ENCODE measurements at places on chromosomes 4 and X.

DNA sequence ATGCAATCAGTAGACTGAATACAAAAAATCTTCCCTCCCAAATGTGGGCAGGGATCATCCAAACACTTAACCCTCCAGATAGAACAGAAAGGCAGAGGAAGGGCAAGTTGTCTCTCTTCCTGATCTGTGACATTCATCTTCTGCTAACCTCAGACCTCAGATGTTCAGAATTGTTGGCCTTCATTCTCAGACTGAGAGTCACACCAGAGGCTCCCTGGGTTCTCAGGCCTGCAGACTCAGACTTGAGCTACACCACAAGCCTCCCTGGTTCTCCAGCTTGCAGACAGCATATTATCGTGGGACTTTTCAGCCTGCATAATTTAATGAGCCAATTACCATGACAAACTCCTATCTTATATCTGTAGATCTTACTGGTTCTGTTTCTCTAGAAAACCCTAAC lies 1471.6 kb upstream of the ADGRL3 start:
- no peak for DNase-seq

- DNase-seq: no peak
Observed at GRCh38 chr4:99878604-99879003, 15.6 kb downstream of the LAMTOR3 start.

GRCh38 chr4:182221987-182222386 lies 21.2 kb upstream of the TENM3 start:
- no peak for DNase-seq

DNA sequence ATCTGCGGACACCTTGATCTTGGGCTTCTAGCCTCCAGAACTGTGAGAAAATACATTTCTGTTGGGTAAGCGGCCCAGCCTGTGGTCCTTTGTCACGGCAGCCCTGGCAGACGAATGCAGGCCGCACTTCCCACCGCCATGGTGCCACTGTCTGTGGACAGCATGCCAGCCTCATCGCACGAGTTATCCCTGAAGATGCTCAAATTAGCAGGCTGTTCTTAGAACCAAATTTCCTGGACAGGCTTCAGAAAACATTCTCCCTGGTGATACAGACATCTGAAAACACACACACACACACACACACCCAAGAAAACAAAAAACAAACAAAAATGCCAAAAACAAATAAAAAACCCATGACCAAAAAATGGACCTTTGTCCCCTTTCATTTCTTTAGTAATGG lies 343.5 kb upstream of the GATB start:
- no peak for DNase-seq

- DNase-seq: no peak
Observed at GRCh38 chr4:37908488-37909331, 17.8 kb downstream of the TBC1D1 start.

DNA sequence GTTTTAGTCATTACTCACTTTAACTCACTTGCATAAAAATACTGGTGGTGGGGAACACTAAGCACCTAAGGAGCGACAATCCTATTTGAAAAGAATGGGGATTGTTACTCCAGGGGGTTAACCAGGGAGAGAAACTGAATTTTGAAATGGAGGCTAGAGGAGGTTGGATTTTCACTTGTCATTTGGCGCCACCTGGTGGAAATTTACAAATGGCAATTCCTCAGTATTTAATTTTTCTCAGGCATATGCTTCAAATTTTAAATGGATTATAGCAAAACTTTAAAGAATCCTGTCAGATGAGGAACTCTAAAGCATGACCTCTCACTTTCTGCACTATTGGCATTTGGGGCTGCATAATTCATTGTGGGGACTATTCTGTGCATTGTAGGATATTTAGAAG lies 2.7 kb upstream of the GEMIN8 start:
- DNase-seq: peak; percentile 75

DNA sequence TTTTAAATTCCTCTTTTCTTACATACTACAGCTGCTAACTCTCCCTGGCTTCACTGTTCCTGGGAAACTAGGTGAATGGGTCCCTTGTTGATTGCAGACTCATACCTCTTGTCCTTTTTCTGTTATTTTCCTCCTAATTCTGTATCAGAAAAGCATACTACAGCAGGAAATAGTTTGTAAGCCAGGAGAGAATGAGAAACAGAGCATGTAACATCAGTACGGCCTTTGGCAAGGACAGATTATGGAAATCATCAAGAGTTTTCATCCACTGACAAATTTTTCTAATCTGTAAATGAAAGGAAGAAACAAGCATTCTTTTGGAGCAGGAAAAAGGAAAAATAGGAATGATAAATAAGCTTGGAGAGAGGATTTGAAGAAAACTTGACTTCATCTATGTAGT lies 239.2 kb downstream of the ANTXR2 start:
- DNase-seq: peak; percentile 71

DNA sequence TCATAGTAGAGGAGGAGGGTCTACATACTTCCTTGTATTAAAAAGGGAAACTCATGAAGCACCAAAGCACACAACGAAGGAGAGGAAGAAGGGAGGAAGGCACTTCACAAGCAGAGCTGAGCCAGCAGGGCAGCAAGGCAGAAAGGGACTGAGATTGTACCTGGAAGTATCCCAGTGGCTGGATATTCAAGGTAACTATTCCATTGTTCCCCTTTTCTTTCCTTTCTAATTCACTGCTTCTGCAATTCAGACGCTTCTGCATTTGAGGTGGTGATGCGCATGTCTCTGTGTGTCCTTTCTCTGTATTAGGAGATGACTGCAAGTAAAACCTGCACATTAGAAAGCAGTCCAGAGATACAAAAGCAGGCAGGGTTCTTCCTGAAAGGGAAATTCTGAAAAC lies 54.9 kb downstream of the UBQLN2 start:
- DNase-seq: no peak

GRCh38 chr4:130511776-130512175 lies 1415.8 kb downstream of the C4orf33 start:
- no peak for DNase-seq

GRCh38 chr4:1568855-1569460 lies 115.2 kb downstream of the FAM53A start:
- no peak for DNase-seq

- no peak for DNase-seq
Observed at GRCh38 chrX:22575161-22575845, 302.6 kb downstream of the CBLL2 start.

DNA sequence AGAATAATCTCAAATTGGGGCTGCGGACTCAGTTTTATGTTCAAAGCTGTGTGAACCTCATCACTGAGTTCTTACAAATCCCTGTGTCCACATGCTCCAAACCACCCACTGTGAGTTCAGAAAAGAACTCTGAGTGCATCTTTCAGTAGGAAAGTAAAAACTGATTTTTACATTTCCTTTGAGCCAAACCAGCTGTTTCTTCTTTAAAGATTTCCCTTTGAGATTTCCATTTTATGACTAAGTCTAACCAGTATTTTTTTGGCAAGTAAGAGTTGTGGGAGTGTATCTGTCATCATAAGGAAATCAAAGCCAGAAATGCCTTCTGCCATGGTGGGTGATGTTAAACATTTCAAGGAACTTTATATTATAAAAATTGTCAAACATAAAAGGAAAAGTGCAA lies 100.0 kb downstream of the TET2 start:
- DNase-seq: peak; percentile 13

GRCh38 chr4:6884341-6884870 lies 25.2 kb upstream of the TBC1D14 start:
- no peak for DNase-seq

DNA sequence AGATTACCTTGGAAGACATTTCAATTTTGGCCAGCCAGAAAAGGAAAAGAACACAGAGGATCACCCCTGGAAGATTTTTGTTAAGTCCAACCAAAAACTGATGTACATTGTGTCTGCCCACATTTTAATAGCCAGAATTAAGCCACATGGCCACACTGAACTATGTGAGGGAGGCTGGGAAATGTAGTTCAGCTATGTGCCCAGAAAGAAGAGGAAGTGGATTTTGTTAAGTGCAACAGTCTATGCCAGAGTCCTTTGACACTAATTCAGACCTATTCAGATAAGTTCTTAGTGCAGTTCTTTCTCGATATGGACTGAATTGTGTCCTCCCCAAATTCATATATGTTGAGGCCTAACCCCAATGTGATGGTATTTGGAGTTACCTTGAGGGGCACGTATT lies 18.4 kb downstream of the PRPS1 start:
- no peak for DNase-seq

- DNase-seq: no peak
Observed at GRCh38 chrX:133337250-133337649, 78.0 kb downstream of the GPC4 start.

DNA sequence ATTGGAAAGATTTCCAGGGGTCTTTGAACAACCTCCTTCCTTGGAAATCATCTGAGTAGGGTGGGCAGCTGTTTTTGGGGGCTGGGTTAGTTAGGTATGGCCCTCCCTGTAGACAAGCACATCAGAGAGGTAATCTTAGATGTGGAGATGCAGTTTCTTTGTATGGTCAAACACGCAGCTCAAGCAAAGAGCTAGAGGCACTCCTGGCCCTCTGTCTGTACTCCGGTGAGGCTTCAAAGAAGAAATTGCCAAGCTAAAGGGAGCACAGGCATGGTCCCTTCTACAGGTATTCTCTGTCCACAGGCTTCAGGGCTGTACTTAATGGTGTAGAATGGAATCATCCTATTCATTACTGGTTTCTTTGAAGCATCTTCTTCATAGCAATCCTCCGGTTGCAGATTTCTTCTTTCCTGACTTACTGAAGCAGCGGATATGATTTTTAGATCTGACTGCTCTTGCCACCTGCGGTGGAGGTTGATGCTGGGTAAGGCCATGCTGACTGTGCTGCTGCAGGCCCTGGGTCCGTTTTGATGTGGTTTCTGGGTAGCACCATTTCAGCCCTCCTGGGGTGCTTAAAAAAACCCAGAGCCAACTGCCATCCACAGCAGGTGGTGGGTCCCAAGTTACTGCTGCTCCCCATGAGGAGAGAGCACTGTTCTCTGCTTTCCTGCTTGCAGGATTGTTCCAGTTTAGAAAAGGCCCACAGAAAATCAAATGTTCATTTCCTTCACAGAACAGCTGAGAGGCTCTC lies 318.9 kb upstream of the GATB start:
- no peak for DNase-seq

DNA sequence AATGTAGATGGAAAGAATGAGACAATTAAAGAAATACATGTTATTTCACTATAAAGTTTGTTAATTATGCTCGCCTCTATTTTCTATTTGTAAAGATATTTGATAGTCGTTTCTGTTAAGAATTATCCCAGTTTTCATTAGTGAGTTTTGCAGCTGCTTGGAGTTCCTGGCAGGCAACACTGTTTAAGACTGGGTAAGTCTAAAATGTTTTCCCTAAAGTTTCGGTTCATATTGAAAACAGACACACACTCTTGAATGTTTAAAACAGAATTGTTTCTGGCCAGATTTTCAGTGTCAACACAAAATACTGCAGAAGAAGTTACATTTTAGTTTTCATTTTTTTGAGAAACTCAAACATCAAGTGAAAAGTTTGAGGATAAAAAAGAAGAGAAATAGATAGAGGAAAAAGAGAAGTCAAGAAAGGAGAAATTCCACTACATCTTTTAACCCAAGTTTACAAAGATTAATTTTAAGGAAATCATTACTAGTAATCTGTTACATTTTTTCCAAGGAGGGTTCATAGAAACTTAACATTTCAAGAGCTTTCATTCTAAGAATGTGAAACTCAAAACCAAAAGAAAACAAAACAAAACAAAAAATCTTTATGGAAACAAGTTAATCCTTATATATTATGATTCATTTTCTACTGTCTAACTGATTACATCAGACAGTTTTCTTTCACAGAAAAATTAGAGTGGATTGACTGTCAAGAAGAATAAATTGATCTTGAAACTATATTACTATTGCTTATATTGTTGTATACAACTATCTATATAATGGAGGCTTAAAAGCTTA lies 305.5 kb downstream of the FAT4 start:
- DNase-seq: peak; percentile 77

- DNase-seq: no peak
Observed at GRCh38 chr4:145805490-145805889, 125.5 kb downstream of the C4orf51 start.

DNA sequence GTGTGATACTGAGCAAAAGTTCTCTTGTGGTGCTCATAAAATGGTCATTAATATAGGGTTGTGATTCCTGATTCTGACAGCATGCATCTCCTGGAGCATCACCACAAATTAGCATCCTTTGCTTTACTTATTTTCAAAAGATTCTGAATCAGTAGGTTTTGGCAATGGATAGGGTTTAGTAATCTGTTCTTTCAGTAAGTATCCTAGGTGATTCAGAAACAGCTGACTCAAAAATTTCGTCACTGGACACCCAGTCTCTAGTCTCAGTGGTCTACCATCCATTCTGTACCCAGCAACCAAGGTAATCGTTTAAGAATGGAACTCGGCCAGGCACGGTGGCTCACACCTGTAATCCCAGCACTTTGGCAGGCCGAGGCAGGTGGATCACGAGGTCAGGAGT lies 4.1 kb downstream of the CBLL2 start:
- DNase-seq: no peak

DNA sequence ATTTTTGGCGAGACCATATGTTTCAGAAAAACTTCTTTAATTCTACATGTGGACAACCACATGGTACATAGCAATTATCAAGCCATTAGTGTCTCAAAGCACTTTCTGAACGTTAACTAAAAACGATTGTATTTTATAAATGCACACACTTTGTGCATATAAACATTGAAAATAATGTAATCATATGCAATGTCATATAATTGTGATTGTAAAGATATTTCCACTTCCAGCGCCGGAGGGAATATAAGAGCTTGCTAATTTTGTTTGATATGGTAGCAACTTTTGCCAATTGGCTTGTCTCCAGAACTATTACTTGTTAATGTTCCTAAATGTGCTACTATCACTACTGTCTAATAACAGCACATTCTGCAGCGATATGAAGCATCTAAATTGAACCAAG lies 162.3 kb upstream of the SMIM31 start:
- no peak for DNase-seq

DNA sequence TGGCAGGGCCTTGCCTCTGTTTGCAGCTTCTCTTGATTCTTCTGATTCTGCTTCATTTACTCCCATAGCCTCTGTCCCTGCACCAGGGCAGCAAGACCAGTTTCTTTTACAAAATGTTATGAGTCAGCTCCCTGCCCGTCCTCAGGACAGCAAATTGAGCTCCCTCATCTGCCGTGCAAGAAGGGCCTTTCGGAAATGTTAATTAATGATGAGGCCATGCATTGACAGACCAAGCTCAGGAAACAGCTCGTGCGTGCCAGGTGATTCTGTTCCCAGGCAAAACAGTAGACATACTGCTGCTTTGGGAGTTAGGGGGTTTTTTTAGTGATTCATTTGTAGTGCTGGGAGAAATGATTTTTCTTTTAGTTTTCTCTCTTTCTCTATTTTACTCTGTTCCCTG lies 231.7 kb downstream of the FBXW7 start:
- no peak for DNase-seq

- DNase-seq: no peak
Observed at GRCh38 chr4:65624651-65625050, 45.6 kb downstream of the EPHA5 start.

- DNase-seq: no peak
Observed at GRCh38 chr4:150986085-150986484, 29.0 kb downstream of the LRBA start.
